Stimulated activated CD4-positive, alpha-beta T cell treated with anti-CD3 and anti-CD28 coated beads, Interleukin-2, amount 100 ng/mL, for 4 hours (primary cell): ENCODE measurements at places on chromosomes 3 and 15.

DNA sequence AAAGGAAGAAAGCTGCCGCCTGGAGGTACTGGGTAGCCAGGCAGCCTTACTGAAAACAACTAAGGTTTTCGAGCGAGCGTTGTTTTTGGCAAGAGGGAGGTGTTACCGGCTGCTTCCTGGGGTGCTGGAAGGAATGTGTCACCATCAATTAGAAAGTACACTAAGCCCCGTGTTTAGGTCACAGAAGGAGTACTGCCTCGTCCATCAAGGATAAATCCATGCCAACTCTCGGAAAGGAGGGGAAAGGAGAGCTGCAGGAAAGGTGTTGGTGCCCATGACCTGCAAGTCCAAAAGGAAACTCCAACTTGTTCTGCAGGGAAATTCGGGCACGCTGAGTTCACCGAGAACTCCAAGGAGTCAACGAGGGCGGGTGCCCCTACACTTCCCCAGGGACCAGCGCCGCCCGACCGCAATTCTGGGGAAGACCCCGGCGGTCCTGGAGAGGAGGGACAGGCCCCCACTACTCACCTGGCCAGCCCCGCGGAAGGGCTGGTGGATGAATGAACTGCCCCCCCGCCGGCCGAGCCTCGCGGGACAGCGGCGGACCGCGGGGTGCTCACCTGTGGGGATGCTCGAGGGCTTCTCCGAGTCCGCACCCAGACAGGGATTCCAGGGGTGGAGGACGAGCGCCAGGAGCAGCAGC, 542 bp downstream of the PLOD2 start:
- DNase-seq: no peak

GRCh38 chr3:115693868-115694267, 70.6 kb downstream of the GAP43 start:
- DNase-seq: no peak

DNA sequence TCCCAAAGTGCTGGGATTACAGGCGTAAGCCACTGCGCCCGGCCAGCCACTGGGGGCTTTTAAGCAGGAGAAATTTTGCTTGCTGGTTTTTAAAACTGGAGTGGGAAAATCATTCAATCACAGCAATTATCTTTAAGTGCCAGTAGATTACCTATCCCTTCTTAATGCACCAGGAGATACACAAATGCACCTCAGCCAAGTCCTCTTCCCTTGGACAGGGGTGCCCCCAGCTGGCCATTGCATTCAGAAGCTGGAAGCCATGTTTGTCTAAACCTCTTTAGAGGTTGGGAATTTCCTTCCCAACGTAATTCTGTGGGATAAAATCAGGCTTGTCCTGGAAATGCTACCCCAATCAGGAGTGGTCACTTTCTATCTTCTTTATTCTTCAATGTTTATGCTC, 26.6 kb downstream of the MIX23 start:
- DNase-seq: no peak

GRCh38 chr3:3851621-3852323, 52.5 kb downstream of the LRRN1 start:
- DNase-seq: no peak

DNA sequence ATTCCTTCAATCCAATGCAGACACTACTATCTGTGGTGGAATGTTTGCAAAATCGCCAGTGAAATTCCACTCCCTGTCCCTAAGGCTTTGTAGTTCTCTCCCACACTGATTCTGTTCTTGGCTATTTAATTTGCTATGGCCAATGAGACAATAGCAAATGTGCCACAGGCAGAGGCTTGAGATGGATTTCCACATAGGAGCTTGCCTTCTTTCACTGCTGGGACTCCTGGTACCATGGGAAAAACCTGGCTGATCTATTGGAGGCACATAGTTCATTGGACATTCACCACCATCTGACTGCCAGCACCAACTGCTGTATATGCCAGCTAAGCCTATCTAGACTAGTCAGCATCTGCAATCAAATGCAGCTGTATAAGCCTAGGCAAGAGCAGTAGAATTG, 103.8 kb downstream of the NR1D2 start:
- no peak for DNase-seq

DNA sequence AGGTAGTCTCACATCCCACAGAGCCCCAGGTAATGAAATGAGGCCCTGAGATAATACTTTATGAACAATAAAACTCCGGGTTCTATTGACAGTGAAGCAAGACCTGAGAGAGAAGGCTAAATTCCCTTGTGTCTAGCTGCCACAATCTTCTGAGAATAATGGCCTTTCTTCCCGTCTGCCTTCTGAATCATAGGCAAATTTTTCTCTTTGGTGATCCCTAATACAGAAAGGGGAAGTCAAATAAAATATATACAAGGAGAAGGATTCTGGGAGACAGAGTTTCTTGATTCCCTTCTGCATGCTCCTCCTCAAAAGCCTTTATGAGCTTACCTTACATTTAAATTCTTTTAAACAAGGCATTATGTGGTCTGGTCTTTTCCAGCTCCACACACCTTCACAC, 29.9 kb upstream of the CCR2 start:
- no peak for DNase-seq

- DNase-seq: no peak
Measured at GRCh38 chr3:67381667-67382272, 272.6 kb downstream of the SUCLG2 start.

DNA sequence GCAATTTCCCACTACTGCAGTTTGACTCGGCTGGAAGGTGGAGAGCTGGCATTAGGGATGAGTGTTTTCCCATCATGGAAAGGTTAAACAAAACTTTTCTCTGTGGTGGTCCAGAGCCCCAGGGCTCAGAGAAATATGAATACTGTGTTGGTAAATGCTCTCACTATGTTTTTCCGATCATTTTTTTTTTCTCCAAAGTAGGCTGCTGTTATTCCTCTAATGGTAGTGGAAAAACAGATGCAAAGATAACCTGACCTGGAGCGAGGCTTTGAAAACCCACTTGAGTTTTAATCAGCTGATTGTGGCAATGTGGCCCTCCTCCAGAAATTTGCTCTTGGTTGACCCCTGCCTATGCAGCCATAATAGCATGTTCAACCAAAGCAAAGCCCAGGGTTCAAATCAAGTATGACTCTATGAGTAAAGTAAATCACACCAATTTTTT, 320.8 kb upstream of the CTNNB1 start:
- DNase-seq: no peak

DNA sequence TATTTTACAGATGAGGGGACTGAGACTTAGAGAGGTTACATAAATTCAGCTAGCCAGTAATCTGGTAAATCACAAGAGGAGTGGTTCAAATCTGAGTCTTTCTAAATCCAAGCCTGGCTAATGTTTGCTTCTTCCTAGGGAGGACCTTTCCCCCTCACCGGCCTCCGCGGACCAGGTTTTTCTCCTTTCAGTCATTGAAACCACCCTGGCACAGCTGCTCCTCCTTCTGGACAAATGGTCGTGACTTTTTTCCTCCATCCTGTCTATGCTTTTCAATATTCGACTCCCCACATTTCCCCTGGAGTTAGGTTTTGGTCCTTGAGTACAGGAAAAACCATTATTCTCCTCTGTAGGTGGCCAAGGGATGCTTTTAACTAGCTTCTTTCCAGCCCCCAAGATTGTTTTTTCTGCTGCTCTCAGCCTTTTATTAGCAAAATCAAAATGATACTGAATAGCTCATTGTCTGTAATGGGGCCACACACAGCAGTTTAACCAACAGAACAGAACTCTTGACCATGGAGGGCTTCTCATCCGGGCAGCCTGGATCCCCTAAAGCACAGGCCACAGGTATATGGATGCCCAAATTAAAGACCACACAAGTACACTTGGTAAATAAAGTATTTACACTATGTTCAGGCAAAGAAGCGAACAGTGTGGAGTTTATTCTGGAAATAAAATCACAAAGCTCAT, 85.9 kb upstream of the KLHL25 start:
- no peak for DNase-seq

GRCh38 chr3:150104564-150104963, 133.9 kb upstream of the PFN2 start:
- no peak for DNase-seq

GRCh38 chr3:5095886-5096285, 26.2 kb upstream of the ARL8B start:
- DNase-seq: no peak

DNA sequence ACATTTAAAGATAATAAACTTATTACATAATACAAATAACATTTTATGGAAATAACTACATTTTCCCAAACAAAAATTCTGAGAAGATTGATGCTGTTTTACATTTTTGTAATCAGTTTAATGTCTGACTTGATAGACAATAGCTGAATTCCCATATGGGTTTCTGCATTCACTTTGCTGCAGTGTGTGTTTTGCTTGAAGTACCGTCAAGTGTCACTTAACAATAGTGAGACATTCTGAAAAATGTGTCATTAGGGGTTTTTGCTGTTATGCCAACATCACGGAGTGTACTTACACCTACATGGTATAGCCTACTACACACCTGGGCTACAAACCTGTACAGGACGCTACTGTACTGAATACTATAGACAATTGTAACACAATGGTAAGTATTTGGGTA, 57.5 kb downstream of the USF3 start:
- no peak for DNase-seq

DNA sequence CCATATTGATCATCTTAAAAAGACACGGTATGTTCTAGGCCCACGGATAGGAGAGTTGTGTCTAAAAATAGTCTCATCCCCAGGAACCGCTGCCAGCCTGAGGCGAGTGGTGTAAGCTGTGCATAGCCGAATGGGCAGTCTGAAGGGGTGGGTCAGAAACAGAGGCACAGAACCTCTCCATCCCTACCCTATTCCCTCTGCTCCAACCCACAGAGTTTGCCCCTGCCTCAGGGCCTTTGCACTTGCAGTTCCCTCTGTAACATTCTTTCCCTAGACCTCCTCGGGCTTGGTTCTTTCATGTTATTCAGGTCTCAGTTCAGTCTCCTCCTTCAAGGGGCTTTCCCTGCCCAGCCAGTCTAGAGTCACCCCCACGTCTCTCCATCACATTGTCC, 4.8 kb downstream of the SCN5A start:
- no peak for DNase-seq

DNA sequence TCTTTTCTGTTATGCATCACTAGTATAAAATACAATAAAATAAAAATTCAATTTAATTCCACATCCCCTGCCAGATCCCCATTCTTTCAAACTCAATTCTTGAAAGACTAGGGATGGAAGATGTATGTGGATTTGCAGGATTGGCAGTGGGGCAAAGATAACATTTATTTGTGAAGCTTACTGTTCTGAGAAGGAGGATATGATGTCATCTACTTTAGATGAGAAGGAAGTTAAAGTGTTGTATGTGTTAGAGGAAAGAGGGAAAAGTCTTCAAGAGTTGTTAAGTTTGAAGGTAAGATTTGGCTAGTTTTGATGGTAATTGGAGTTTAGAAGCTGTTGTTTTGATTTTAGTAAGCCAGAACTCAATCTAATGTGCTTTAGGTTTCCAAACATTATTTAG, 845.1 kb upstream of the NR2F2 start:
- DNase-seq: no peak

DNA sequence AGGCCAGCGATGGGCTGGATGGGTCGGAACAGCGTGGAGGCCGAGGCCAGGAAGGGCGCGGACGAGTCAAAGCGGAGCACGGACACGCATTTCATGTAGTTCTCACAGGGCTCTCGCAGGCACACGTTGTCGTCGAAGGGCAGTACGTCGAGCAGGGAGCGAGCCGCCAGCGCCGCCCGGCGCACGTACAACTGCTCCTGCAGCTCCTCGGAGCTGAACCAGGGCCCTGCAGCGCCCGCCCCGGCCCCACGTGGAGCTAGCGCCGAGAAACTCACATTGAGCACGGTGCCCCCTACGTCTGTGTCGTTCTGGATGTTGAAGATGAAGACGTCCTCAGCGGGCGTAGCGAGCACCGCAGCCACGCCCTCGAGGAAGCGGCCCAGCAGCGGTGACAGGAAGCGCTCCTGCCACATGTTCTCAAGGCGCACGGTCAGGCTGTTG, 5.8 kb downstream of the CELSR3 start:
- no peak for DNase-seq

DNA sequence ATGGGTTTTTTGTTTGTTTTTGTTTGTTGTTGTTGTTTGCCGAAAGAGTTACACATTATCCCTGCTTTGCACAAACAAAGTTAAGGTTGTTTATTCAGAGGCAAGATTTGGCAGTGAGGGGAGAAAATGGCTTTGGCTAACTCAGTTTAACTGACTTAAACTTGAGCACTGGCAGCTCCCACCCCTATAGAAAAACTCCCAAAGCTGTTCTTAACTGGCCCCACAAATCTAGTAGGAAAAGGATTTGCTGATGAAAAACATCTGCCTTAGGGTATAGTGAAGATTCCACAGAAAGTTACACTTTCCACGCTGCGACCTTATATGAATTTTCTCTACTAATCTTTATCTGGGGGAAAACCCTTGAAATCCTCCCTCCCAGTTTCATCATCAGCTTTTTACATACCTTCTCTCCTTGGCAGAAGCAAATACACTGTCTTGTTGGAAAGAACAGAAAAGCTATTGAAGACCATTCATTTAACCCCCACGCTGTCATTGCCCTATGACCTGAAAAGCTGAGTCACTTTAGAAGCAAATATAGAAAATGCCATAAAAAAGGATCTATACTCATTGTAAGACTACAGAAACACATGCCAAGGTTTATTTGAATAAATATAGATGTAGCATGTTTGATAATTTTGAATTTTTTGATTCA, 551.7 kb downstream of the NR2F2 start:
- no peak for DNase-seq

DNA sequence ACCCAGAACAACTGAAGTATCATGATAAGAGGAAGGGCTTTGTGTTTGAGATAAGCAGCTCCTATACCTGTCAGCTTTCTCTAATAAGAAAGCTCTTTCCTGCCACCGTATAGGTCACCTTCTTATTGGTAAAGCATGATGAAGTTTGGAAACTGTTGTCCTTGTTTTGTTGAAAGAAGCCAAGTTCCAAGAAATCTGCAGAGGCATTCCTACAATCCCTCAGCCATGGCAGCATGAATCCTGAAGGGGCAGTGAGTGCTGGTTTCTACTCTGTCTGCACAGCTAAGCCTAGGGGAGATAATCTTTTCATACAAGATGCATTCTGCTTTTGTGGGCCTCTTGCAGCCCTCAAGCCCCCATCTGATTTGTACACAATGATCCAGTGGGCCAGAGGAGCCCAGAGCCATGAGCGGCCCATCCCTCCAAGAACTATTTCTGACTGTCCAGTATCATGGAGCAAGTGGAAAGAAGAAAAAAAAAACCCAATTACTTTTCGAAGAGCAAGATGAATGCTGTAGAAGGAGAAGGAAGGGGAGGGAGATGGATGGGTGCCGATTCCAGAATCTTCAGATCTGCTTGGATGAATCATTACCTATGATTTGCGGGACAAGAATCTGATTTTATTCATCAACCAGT, 1.9 kb upstream of the THBS1 start:
- DNase-seq: no peak

DNA sequence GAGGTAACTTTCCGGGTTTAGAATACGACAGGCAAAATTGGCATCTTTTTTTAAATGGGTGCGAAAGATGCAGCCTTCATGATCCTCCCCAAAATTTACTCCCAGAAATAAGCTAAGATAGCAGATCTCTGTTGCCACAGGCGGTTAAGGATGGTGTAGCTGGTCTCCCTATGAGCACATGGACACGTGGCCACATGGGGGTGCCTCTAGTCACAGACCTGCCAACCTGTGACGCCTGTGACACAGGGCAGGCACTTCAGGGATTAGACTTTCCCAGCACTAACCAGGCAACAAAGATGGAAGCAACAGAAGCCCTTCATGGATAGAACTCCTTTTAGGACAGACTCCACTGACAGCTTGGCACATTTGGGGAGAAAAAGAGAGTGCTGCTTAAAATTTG, 320.3 kb downstream of the THSD4 start:
- no peak for DNase-seq
